Progenitor cell of endocrine pancreas (in vitro differentiated cells): ENCODE measurements at places on chromosomes 6 and 20. TPM values are rescaled to one million over a fixed set of nuclear protein-coding genes. Genes with fewer than 3 reads are reported as not detected.

DNA sequence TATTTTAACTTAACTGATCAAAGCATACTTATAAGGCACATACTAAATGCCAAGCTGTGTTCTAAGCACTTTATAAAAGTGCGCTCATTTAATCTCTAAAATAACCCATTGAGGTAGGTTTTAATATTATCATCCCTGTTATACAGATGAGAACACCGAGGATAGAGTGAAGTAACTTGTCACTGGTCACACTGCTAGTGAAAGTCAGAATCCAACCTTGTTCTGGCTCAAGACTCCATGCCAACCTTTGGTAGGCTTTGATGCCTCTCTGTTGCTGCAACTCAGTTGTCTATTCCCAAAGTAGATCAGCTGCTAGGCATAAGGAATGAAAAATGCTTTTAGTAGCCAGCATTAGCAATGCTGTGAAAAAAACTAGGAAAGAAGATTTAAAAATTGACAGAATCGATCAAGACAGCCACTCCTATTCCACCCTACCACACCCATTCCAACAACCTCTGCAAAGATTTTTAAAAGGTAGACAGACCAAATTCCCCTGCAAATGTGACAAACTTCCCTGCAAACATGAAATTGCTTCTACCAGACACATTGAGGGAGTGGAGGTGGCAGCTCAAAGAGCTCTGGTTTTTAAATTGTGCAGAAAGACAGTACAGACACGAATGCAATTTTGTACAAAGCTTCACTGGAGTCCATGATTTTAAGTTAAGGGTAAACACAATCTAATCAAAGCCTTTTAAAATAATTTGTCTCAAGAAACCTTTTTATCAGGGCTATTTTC lies 39.8 kb upstream of the CAP2 start:
- no peaks in the 10 kb centered on the region for H3K36me3 ChIP-seq
- no peak overlapping the region for H3K4me3 ChIP-seq
- no peaks in the 10 kb centered on the region for H3K4me1 ChIP-seq
- DNase-seq: no peak
- no peaks in the 10 kb centered on the region for H3K27me3 ChIP-seq

GRCh38 chr6:30113003-30113759 lies at the start of gene TRIM31:
Gene TRIM31, minus strand, starts transcription at chr6:30113090. Its CDS starts 285 bp downstream, at chr6:30112805.
- no peak within 1 kb of the TSS for H3K27ac ChIP-seq
- no peaks in the 10 kb centered on the region for H3K36me3 ChIP-seq
- H3K4me1 ChIP-seq: no peaks in the 10 kb centered on the region

- H3K4me1 ChIP-seq: peaks cover 20% of the 10 kb centered on the region
- no peak overlapping the region for H3K4me3 ChIP-seq
- no peak overlapping the region for H3K27ac ChIP-seq
- H3K36me3 ChIP-seq: no peaks in the 10 kb centered on the region
Observed at GRCh38 chr6:38264605-38265004, 375.1 kb downstream of the BTBD9 start.

DNA sequence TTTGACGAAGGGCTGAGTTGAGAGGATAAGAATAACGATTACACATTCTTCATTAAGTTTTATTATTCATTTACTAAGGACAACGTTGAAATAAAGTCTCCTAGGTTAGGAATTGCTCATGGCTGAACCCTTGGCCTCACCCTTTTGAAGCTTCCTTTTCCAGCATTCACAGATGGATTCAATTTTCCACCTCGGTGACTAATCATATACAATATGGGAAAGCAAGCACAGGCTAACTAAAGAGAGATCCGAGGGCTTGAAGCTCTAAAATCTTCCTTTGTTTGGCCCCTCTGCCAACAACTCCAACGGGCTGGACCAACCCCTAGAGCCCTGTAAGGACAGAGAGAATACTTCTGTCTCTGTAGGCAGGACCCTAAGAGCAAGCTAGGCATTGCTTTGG lies 159.5 kb downstream of the SOD2 start:
- H3K4me1 ChIP-seq: no peaks in the 10 kb centered on the region
- no peak overlapping the region for H3K27ac ChIP-seq
- no peak for DNase-seq
- H3K4me3 ChIP-seq: no peak overlapping the region

DNA sequence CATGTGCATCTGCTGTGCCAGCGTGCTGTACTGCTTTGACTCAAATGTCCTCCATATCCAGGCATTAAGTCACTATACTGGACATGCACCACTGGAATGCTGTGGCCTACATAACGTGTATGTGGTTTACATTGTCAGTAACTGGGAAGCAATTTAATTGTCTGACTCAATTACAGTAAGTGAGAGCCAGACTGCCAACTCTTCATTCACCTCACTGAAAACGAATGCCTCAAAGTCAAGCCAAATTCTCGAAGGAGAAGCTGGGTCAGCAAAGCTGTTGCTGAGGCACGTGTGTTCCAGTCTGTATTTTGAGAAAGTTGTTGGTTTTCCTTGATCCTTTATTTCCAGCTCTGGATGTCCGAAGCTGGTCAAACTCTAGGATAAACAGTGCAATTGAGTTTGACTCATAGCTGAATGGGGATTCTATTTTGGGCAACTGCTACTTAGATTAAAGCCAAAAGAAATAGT lies 534.3 kb downstream of the COL12A1 start:
- DNase-seq: no peak
- H3K4me3 ChIP-seq: no peak overlapping the region
- H3K36me3 ChIP-seq: no peaks in the 10 kb centered on the region
- no peaks in the 10 kb centered on the region for H3K27me3 ChIP-seq
- H3K4me1 ChIP-seq: no peaks in the 10 kb centered on the region

ADGRF4 gene
- total RNA-seq: 2.6 TPM in 2 replicates

HNF4A gene
- total RNA-seq: 71.1 and 72.9 TPM in 2 replicates

IP6K3 gene
- 0.14 and 0.29 TPM in 2 replicates for total RNA-seq

CSNK2B gene
- total RNA-seq: 163 and 165 TPM in 2 replicates
